ENCODE measurements at places on chromosomes 13 and 19.
A peak's percentile ranks its signal among the peaks of the same experiment; 100 is the strongest.

DNA sequence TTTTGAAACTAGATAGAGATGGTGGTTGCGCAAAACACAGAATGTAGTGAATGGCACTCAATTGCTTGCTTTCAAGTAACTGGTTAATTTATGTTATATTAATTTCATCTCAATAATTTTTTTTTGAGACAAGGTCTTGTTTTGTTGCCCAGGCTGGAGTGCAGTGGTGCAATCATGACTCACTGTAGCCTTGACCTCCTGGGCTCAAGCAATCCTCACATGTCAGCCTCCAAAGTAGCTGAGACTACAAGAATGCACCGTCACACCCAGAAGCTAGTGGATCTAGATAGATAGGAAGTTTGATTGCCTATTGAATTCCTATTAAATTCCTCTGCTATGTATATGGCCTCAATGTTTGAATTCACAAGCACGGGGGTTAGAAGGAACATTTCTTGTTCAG lies 26.4 kb upstream of the ADGRE2 start:
- no peak for DNase-seq

GRCh38 chr13:30871588-30872275 lies 34.3 kb upstream of the MEDAG start:
- no peak for DNase-seq

DNA sequence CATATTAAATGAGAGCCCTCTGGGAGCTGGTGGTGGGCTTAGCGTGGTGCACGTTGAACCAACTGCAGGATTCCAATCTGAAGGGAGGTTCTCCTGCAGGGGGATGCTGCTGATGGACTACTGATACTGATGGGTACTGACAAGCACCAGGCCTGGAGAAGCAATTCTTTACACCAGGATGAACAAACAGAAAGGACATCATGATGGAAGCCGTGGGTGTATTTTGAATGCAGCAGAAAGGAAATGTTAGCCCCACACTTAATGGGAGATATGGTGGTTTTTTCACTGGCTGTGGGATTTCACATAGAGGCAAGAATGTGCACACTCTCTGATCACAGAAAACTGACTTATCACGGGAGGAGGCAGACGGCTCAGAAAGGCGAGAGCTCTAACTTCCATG lies 299.7 kb downstream of the TEX29 start:
- no peak for DNase-seq

- DNase-seq: no peak
These were observed 26.1 kb downstream of the PPP5C start for GRCh38 chr19:46372901-46373490.

GRCh38 chr19:47608074-47608918 lies 638 bp upstream of the BICRA start:
- peak; percentile 94 for DNase-seq

- DNase-seq: no peak
These were observed 988.6 kb downstream of the PCDH17 start for GRCh38 chr13:58620176-58620575.

All from T-helper 2 cell (primary cell).